ENCODE measurements at places on chromosomes 3 and 15.
A peak's percentile ranks its signal among the peaks of the same experiment; 100 is the strongest.

DNA sequence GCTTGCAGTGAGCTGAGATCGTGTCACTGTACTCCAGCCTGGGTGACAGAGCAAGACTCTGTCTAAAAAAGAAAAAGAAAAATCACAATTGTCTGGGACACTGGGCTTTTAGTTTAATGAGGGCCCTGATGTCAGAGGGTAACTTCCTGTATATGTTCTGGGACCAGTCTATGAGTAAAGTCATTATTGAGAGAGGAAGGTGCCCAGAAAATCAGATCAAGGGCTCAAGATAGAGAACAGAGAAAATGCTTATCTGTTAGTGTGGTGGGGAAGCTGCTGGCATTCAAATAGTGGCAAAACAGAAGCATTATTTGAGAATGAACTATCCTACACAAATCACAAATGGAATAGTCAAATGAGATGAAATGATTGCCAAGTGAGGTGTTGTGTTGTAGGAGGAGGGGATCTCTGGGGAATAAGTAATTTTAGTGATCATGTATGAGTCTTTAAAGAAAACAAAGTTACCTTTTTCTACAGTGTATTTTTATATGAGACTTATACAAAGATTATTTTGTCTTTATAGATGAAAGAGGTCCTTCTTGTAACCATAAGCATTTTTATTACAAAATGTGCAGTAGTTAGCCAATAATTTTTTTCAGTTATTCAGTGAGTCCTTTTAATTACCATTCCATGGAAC lies 13.4 kb downstream of the ARIH2 start:
- DNase-seq: no peak

- peak; percentile 79 for DNase-seq
Measured at GRCh38 chr15:62164396-62165103, 535 bp downstream of the C2CD4B start.

DNA sequence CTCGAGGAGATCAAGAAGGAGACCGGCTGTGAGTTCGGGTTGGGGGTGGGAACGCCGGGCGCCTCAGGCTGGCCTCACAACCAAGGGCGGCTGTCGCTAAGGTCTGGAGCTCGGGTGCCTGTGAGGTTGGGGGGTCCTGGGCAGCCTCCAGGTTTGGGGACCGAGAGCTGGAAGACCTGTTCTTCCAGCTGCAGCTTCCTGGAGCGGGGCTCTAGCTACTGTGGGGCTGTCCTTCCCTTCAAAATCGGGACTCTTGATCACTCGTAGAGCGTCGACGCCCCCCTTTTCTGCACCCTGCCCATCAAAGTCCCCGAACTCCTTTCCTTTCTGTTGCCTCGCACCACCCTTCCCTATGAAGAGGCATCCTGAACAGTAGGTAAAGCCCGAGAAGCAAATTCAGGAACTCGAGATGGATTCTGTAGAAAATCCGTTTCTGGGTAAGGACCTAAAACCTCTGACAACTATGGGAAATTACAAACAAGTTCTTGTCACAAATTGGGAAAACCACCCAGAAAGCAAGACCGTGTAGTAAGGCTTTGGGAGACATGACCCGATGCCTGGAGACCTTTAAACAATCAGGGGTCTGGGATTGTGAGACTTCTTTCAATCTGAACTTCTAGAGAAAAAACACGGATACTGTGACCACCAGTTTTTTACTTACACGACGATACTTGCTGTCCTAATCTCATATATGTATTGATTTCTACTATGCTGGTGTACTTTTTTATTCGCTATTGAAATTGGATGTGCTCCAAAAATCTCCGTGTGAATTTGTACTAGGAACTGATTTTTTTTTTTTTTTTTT lies 556 bp downstream of the CHP1 start:
- DNase-seq: no peak

- DNase-seq: no peak
Measured at GRCh38 chr3:73863546-73864079, 238.9 kb upstream of the PDZRN3 start.

Measured in retina (tissue), 1 donor.